Stimulated activated CD4-positive, alpha-beta T cell treated with anti-CD3 and anti-CD28 coated beads, TNF-alpha, amount 100 ng/mL, for 24 hours (primary cell): ENCODE measurements at places on chromosomes 5 and 9.

DNA sequence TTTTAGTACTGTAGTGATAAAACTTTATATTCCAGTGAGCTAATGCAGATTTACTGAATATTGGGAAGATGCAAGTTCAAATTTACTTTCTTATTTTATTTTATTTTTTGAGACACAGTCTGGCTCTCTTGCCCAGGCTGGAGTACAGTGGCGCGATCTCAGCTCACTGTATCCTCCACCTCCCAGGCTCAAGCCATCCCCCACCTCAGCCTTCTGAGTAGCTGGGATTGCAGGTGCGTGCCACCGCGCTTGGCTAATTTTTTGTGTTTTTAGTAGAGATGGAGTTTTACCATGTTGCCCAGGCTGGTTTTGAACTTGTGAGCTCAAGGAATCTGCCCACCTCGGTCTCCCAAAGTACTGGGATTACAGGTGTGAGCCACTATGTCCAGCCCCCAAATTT lies 9.9 kb downstream of the PHAX start:
- no peak for DNase-seq

DNA sequence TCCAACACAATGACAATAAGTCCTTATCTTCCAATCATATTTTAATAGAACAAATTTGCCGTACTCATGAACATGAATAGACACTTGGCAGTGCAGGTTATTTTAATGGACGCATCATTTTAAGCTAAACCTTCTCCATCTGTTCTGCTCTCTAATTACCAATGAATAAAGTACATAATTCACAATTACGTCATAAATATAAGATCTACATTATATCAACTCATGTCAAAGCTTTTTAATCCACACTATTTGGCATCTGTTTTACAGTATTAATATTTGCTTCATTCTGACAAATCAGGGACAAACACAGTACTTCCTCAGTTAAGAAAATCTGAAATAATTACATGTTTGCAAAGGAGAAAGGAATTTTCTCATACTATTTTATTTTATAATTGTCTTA lies 344.1 kb upstream of the DMAC1 start:
- no peak for DNase-seq

- no peak for DNase-seq
Observed at GRCh38 chr5:149053072-149053695, 9.7 kb downstream of the SH3TC2 start.

- no peak for DNase-seq
Observed at GRCh38 chr5:129652349-129653056, 95.4 kb upstream of the MINAR2 start.

- no peak for DNase-seq
Observed at GRCh38 chr5:145236983-145237382, 598.2 kb downstream of the PRELID2 start.

GRCh38 chr9:82604947-82605656 lies 457.8 kb downstream of the RASEF start:
- DNase-seq, result no peak

DNA sequence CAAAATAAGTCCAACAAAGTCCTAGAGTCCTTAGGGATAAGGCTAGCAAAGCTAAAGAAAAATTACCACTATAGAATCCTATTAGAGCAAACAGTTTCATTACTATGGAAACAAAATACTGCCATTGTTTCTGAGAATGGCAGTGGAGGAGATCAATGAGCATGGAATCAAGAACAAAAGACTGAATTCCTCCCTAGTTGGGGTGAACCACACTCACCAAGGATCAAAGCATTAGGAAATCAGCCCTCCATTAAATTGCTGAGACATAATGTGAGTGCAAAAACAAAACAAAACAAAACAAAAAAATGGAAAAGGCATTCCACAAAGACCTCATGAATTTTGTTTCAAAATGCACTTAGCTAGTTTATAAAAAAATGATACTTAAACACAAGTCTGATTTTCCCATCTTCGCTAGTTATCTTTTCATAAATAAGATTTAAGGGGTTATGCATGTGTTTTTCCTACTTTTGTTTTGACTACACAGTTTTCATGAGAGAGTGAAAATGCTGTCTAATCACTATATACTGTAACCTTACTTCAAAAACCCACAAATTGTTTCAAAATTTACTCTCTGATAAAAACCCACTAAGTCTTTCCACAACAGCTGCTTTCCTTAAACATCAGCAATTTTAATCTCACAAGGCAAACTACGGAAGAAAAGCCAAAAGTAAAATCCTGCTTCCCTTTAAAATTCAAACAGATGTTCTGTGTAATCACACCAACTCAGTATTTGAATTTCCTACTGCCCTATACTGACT lies 9.7 kb downstream of the SERINC5 start:
- no peak for DNase-seq

- DNase-seq, result no peak
Observed at GRCh38 chr5:174607916-174608315, 116.5 kb upstream of the MSX2 start.

DNA sequence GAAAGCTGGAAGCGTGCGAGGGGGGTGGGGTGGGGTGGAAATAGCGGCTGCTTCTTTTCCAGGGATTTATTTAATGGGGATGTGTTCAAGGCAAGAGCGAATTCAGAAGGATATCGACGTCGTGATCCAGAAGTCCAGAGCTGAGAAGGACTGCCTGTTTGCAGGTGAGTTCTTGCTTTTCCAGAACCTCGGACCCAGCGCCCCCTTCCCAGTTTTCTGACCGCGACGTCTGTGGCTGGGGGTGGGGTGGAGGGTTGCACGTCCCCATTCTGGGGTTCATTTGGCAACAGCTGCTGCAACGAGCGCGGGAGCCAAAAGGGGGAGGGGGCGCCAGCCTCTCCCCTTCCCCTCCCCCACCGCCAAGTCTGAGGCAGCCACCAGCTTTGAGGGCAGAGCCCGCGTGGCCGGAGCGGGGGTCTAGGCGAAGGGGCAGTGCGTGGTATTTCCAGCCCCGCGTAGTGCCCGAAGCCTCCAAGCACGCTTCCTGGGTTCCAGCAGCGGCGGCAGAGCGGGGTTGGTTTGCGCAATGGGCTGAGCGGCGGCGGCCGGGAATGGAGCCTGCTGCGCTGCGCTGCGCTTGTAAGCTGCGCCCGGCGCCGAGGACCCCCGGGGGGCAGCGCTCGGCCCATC lies 701 bp downstream of the PARP8 start:
- DNase-seq, result peak; percentile 14
